Lower lobe of right lung (tissue), 2 donors: ENCODE measurements at places on chromosomes 5 and 9. TPM values are rescaled to one million over a fixed set of nuclear protein-coding genes. Genes with fewer than 3 reads are reported as not detected.

DNA sequence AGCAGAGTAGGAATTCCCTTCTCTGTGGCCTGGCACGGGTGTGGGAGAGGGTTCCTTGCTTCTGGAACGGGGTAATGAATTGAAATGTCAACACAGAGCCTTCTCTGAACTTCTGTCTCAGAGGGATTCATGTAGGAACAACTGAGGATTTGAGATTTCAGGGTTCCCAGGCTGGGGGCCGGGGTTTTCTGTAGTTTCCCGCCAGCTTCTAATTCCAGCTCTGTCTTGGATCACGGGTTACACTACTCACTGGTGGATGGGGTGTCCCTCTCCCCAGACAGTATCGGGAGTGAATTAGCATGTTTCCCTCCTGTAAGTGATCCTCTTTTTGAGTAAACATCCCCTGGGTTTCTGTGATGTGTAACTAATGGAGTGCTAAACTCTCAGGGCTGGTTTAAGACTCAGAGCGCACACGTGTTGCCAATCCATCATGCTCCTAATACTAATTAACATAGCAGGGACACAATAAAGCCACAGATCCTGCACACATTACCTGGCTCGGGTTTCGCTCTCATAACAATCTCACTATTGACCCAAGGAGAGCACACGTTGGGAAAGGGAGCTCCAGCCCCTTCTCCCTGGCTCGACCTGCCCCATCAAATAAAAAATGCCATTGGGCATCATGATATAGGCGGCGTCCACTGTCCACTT lies 18.1 kb upstream of the DMRT2 start:
- H3K27ac ChIP-seq = no peak overlapping the region
- H3K4me1 ChIP-seq = no peaks in the 10 kb centered on the region
- H3K27me3 ChIP-seq = peaks cover 29% of the 10 kb centered on the region
- no peak overlapping the region for H3K4me3 ChIP-seq
- DNase-seq = no peak

- peaks cover 7% of the 10 kb centered on the region for H3K4me1 ChIP-seq
- H3K27me3 ChIP-seq = no peaks in the 10 kb centered on the region
- DNase-seq = no peak
- H3K27ac ChIP-seq = no peak overlapping the region
- H3K36me3 ChIP-seq = no peaks in the 10 kb centered on the region
Measured at GRCh38 chr9:1005043-1005667, 28.7 kb downstream of the DMRT3 start.

DNA sequence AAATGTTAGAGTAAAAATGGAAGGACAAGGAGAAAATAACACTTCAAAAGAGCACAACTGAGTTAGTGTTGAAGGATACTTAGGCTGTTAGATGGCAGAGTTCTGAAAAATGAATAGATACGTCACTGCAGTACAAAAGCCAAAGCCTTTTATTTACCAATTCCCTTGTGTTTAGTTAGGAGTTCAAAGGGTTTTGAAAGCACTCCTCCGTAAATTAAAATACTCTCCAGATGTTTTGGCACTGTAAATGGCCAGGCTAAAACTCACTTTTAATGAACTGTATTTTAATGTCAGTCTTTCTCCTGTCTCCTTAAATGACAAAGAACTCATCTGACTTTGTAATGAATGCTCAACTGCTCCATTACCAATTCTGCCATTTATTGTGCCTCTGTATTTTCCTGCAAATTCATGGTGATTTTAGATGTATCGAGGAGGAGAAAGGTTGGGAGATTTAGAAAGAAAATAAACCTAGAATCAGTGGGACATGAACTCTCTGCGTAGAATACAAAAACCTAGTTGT lies 1727.2 kb downstream of the MAT2B start:
- H3K27me3 ChIP-seq = no peaks in the 10 kb centered on the region
- no peak for DNase-seq
- H3K4me1 ChIP-seq = no peaks in the 10 kb centered on the region
- no peaks in the 10 kb centered on the region for H3K36me3 ChIP-seq

DNA sequence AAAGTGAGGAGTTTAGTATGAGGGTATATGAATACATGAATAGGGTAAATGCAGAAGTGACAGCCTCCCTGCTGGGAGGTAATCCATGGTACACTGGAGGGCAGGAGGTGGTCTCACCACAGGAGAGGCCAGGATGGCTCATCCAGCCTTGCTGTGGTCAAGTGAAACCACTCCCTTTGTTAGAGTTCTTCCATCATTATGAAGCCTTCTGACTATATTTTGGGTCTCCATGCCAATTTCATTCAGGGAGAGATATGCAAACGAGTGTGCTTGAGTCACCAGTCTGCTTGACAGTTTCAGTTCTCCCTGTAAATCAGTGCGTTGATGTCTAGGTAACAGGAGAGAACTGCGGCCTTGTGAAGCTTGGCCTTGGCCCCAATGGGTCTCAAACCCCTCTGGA lies 16.4 kb downstream of the PPP3R2 start:
- no peak overlapping the region for H3K27ac ChIP-seq
- H3K27me3 ChIP-seq = no peaks in the 10 kb centered on the region
- H3K36me3 ChIP-seq = no peaks in the 10 kb centered on the region
- H3K4me3 ChIP-seq = no peak overlapping the region
- H3K4me1 ChIP-seq = no peaks in the 10 kb centered on the region

DNA sequence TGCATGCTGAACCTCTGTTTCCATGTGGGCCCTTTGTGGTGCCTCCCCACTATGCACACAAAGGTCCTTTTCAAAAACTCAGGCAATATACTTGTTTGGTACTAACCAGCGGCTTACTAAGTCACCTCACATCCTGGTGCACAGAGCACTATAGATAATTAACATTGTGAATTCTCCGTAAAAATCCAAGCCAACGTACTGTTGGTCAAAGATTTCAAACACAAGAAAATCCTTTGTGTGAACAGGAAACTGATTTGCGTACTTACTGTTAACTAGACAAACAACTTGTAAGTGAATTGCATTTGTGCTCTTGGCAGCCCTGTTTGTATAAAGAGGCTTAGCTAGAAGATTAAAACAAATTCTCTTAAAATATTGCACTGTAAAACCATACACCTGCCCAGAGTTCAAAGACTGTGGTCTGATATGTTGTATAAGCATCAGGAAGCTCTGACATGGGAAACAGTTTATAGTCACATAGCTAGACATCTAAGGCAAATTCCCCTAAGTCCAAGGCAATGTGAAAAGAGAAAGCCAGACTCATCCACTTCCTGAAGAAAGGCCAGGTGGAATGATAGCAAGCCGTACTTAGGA lies 125.0 kb upstream of the SLC12A2 start:
- peak overlapping the region; percentile 48 for H3K27ac ChIP-seq
- no peak overlapping the region for H3K4me3 ChIP-seq
- DNase-seq = no peak
- H3K36me3 ChIP-seq = no peaks in the 10 kb centered on the region
- no peaks in the 10 kb centered on the region for H3K27me3 ChIP-seq

DNA sequence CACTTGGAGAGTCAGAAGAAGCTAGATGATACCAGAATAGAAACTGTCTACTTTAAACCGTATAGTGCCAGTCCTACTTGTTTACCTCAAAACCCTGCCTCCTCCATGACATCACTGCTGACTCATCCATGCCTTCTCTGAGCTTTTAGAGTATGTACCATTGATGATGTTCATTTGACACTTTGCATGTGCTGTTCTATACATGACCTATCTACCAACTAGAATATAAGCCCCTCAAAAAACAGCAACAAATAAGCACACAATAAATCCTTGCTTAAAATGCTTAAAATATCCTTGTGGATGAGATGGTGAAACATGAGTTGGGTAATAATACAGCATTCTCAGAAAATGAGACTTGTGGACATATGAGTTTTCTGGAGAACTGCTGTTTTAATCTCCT lies 2.6 kb downstream of the CTNNAL1 start:
- peak overlapping the region; percentile 7 for H3K27ac ChIP-seq
- no peak for DNase-seq
- H3K27me3 ChIP-seq = no peaks in the 10 kb centered on the region
- peaks cover 38% of the 10 kb centered on the region for H3K4me1 ChIP-seq
- no peaks in the 10 kb centered on the region for H3K36me3 ChIP-seq

DNA sequence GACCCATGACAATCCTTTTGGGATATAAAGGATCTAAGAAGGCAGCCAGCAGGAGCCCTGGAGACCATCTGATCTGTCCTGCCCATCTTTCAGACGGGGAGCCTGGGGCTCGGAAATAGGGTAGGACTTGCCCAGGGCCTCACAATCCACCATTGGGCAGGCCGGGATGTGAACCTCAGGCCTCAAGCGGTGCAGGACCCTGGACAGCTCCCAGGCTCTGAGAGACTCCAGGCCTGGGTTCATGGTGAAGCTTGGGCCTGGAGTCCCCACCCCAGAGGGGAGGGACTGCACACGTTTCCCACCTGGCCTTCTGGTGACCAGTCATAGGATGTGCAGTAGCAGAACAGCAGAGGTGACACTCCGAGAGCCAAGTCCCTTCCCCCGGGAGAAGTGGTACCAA lies 36.6 kb upstream of the RAPGEF1 start:
- H3K4me1 ChIP-seq = no peaks in the 10 kb centered on the region
- no peak overlapping the region for H3K27ac ChIP-seq
- no peaks in the 10 kb centered on the region for H3K36me3 ChIP-seq

DNA sequence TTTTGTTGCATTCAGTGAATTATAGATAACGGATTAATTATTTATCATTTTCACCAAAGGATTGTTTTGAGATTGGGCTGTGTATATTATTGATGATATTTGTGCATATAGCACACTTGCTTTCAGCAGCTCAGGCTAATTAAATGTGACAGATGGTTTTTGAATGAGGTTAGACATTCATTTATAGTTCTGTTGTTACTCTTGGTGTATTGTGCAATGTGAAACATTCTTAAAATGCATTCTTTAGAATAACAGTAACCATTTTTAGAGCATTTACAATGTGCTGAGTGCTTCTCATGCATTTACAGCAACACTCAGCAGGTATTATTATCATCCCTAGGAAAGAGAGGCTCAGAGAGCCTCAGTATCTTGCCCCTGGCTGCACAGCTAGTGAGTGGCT lies 23.8 kb downstream of the NANS start:
- peaks cover 20% of the 10 kb centered on the region for H3K4me1 ChIP-seq

DNA sequence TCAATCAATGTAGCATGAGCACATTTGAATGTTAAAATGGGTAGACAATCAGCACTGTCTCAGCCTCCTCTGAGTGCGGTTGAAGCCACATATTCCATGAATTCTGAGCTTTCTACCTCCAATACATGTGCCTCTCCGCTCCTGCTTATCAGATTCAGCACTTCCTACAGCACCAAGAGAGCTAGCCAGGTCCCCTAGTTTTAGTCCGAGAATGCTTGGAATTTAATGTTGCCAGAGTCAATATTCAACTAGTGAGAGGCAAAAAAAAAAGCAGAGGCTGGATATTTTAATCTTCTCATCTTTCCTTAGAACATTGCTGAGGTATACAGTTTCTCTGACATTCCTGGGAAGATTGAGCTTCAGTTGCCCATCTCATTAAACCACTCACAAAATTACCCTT lies 1979.1 kb upstream of the CDH9 start:
- H3K4me3 ChIP-seq = no peak overlapping the region
- no peak for DNase-seq
- no peaks in the 10 kb centered on the region for H3K36me3 ChIP-seq
- H3K27ac ChIP-seq = no peak overlapping the region

GRCh38 chr5:36569491-36569890 lies 36.9 kb upstream of the SLC1A3 start:
- H3K27me3 ChIP-seq = no peaks in the 10 kb centered on the region
- H3K4me3 ChIP-seq = no peak overlapping the region
- H3K36me3 ChIP-seq = no peaks in the 10 kb centered on the region
- H3K27ac ChIP-seq = no peak overlapping the region
- DNase-seq = no peak

DNA sequence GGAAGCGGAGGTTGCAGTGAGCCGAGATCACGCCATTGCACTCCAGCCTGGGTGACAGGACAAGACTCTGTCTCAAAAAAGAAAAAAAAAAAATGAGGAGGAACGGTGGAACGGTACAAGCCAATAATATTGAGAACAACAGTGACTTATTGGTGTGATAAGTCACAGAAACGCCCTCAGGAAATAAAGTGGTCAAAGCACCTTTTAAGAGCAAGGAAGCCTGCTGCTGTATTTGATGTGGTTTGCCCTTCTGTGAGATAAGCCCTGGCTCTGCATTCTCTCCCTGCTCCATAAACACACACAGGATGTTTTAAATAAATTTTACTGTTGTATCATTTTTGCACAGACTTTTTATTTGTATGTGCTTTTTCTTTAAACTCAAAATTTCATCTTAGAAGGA lies 269.9 kb upstream of the MSX2 start:
- H3K36me3 ChIP-seq = no peaks in the 10 kb centered on the region
- H3K27ac ChIP-seq = no peak overlapping the region
- H3K27me3 ChIP-seq = no peaks in the 10 kb centered on the region
- no peak overlapping the region for H3K4me3 ChIP-seq
- no peak for DNase-seq

DNA sequence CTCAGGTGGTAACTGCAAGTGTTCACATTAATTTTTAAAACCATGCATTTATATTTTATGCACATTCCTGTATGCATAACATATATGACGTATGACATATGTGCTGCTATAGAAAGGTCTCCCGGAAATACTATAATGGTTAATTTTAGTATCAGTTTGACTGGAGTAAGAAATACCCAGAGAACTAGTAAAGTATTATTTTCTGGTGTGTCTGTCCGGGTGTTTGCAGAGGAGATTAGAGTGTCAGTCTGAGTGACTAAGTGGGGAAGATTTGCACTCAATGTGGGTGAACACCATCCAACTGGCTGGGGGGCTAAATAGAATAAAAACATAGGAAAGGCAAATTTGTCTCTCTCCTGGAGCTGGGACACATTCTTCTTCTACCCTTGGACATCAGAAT lies 26.9 kb downstream of the UIMC1 start:
- no peaks in the 10 kb centered on the region for H3K27me3 ChIP-seq
- DNase-seq = no peak
- no peak overlapping the region for H3K4me3 ChIP-seq
- no peaks in the 10 kb centered on the region for H3K4me1 ChIP-seq
- no peak overlapping the region for H3K27ac ChIP-seq

GRCh38 chr5:149205625-149206523 lies 64.6 kb downstream of the ABLIM3 start:
- peaks cover 8% of the 10 kb centered on the region for H3K4me1 ChIP-seq
- H3K27ac ChIP-seq = peak overlapping the region; percentile 18
- H3K4me3 ChIP-seq = no peak overlapping the region
- H3K36me3 ChIP-seq = peaks cover 10% of the 10 kb centered on the region
- DNase-seq = peak; percentile 48
- H3K27me3 ChIP-seq = no peaks in the 10 kb centered on the region

- no peaks in the 10 kb centered on the region for H3K36me3 ChIP-seq
- H3K27me3 ChIP-seq = no peaks in the 10 kb centered on the region
- DNase-seq = no peak
- no peak overlapping the region for H3K27ac ChIP-seq
- H3K4me3 ChIP-seq = no peak overlapping the region
Measured at GRCh38 chr9:96599298-96599697, 20.3 kb downstream of the CDC14B start.

The MARVELD2 gene
- total RNA-seq = 26.2 TPM

The MED10 gene
- 30.3 TPM for total RNA-seq

The HRH2 gene
- 9.6 TPM for total RNA-seq

The SNX18 gene
- 33.6 TPM for total RNA-seq

The PRDM9 gene
- total RNA-seq = not detected

The ORM2 gene
- 3.1 TPM for total RNA-seq

The NMUR2 gene
- total RNA-seq = not detected

The DDX4 gene
- not detected for total RNA-seq
